ENCODE measurements at places on chromosomes 7 and 10.

- DNase-seq = no peak
Observed at GRCh38 chr10:31073996-31074721, 42.5 kb upstream of the ZNF438 start.

DNA sequence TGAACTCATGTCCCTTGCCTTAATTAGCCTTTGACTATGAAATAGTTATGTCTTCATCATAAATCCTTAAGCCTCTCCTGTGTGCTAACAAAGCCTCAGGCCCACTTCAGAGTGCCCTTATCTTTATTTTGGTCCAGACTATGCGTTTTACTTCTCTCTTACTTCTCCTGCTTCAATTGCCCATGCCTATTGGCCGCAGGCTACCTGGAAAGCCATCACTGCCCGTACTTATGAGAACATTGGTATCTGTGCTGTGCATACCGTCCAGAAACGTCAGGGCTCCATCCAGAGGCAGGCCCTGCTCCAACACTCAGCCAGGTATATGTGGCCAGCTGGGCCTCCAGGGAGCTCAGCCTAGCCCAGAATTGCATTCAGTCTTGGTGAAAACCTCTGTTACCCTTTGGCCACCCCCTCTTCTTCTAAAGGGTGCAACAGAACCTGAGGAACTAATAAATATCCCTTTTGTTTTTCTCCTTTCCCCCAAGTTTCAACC is 212.4 kb upstream of the MTPN start:
- no peak for DNase-seq

GRCh38 chr10:73650537-73651331 is 5.1 kb downstream of the SYNPO2L start:
- DNase-seq = no peak

- no peak for DNase-seq
Observed at GRCh38 chr10:122269059-122269687, 1.9 kb upstream of the BTBD16 start.

- DNase-seq = no peak
Observed at GRCh38 chr10:122132331-122132755, 138.8 kb upstream of the BTBD16 start.

DNA sequence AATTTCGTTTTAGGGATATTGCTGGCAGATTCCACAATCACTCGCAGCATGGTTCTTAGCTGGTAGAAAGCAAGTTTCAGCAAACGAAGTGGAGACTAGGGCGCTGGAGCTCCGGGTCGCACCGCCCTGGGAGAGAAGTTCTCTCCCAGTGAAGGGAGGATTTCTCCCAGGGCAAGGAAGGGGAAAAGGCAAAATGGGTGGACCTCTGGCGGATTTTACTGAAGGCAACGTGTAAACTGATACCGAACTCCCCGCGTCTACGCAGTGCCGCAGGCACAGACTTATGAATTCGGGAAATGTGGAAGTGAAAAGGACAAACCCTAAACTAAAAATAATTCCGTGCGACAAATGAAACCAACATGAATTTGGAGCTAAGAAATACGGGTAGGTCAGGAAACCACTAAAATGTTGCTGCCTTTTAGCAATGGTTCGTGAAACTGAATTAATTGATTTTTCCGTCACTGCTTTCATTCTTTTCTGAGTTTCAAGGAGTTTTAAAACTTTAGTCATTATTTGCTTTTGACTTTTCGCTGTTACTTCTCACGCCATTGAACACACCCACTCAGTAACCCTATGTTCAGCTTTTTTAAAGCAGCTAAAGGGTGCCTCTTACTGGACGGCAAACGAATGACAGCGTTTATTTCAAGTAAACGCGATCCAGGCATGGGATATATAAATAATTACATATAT is at the start of gene MYOF:
TSS of gene MYOF (minus strand) at position 190 of the 690 bp plus-strand sequence. CDS start at position 50, 140 bp downstream.
- no peak for DNase-seq

- DNase-seq = no peak
Observed at GRCh38 chr7:142298627-142299026, 40.8 kb upstream of the PRSS58 start.

GRCh38 chr10:94747137-94747536 is 15.3 kb upstream of the CYP2C19 start:
- no peak for DNase-seq

DNA sequence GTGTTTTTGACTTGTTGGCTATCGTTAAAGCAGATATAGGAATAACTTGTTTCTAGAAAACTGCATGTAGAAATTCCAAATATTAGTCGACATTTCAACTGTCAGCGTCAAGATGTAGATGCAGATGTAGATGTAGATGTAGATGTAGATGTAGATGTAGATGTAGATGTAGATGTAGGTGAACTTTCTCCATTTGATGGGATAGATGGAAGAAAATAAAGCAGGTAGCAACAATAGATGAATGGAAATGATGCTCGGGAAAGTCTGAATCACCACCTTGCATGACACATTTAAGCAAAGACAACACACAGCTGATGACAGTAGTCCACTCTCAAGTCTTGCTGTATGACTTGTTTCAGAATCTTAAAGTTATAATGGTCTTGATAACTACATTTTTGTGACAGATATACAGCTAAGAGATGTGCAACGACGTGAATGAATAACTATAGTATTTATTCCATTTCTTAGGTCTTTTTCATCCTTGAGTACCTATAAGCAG is 53.5 kb downstream of the SND1 start:
- DNase-seq = no peak

- DNase-seq = no peak
Observed at GRCh38 chr10:1978584-1978983, 241.3 kb upstream of the ADARB2 start.

DNA sequence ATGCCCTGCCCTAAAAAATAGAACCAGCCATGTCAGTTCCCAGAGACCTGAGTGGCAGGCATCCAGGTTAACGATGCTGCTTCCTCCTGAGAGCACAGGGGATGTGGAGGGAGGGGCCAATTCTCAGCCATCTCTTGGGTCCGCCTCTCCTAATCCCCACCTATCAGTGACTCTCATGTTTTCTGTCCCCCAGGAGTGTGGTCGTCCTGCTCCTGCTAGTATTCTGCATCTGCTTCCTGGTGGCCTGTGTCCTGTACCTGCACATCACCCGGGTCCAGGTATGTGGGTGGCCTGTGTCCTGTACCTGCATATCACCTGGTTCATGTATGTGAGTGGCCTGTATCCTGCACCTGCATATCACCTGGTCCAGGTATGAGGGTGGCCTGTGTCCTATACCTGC is 105.3 kb downstream of the ADCY1 start:
- no peak for DNase-seq
